NCI-H524 treated with DMSO at 0.1 percent for 48 hours (cell line): ENCODE measurements at places on chromosomes 5 and 9.

GRCh38 chr9:37364751-37365360, 57.6 kb upstream of the GRHPR start:
- no peak for DNase-seq

- no peak for DNase-seq
Observed at GRCh38 chr5:64814073-64814472, 45.3 kb downstream of the CWC27 start.

GRCh38 chr9:82894548-82894947, 168.4 kb downstream of the RASEF start:
- no peak for DNase-seq

- DNase-seq = no peak
Observed at GRCh38 chr5:172785429-172786088, 14.6 kb upstream of the DUSP1 start.

- DNase-seq = no peak
Observed at GRCh38 chr9:2320114-2320513, 301.5 kb upstream of the VLDLR start.

GRCh38 chr9:75909776-75910175, 19.3 kb downstream of the PCSK5 start:
- DNase-seq = peak; percentile 35

- DNase-seq = no peak
Observed at GRCh38 chr9:75930190-75930589, 39.7 kb downstream of the PCSK5 start.

GRCh38 chr5:142387024-142387682, 62.3 kb upstream of the SPRY4 start:
- DNase-seq = no peak

DNA sequence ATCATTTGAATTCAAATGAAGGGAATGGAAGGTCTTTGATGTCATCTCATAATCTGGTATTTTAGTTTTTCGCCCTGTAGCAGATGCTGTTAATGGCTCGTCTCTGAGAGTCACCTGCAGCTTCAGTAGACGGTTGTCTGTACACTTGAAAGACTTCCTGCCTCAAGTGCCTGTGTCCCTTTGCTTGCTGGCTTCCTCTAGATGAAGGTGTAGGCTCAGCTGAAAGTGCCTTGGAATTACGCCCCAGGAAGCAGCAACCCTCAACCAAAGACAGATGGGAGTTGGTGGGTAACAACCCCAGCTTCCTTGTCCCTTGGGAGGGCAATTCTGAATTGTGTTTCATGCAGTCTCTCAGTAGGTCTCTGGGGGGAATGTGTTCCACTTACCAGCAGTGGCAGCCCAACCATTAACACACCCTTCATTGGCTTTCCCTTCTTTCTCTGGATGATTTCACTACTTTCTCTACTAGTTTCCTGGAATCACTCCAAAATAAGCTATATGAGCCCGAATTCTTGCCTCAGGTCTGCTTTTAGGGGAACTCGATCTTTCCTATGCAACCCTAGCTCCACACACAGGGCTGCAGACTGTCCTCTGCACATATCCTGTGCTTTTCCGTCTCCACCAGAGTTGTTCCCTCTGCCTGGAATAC, 395.6 kb downstream of the DMAC1 start:
- no peak for DNase-seq

DNA sequence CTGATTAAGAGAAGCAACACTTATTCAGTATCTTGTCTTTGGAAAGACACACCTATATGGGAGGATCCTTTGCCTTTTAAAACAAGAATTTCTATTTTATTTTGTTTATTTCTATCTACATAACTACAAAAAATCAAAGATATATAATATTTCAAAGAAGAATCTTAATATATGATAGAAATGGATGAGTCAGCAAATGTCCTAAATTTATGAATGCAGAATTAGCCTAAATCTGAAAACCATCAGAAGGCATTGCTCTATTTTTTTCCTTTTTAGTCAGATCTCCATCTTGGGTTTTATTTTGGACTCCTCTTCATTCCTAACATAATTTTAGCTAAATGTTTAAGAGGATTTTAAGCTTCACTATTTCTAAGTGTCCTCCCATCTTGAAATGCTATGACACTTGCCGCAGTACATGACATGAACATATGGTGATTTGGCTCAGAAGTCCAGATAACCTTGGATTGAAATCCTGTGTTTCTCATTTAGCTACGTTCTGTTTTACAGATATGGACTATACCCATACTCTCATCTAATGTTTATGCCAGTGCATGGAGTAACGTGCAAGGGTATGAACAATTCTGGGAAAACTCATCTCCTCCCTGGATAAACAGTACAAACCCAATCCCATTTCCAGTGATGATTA, 1322.8 kb upstream of the DMAC1 start:
- DNase-seq = no peak

- no peak for DNase-seq
Observed at GRCh38 chr5:100562821-100563220, 27.6 kb downstream of the FAM174A start.

- DNase-seq = no peak
Observed at GRCh38 chr5:169331292-169331852, 30.4 kb upstream of the SLIT3 start.

DNA sequence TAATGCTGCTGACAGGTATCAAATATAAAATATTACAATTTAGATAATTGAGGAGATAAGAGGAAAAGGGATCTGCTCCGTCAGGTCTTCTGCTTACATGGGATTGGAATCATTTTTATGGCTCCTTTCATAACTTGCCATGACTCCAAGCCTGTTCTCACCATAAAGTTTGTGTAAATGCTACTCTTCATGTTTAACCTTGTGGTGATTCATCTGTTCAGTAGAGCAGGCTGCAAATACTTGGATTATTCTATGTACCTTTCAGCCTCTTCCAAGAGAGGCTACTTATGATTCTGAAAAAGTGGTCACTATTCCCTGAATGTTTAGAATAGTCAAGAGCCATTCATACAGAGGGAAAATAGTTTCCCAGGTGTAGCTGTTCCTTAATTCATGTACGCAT, 66.9 kb downstream of the SLC44A1 start:
- DNase-seq = no peak

DNA sequence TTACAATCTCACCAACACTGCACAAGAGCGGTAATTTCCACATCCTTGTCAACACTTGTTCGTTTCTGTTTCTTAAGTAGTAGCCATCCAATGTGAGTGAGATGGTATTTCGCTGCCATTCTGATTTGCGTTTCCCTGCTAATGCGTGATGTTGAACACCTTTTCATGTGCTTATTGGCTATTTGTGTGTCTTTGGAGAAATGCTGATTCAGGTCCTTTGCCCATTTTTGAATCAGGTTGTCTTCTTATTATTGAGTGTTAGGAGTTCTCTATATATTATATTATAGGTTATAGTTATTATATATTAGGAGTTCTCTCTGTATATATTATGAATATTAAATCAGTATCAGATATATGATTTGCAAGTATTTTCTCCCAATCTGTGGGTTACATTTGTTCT, 59.9 kb upstream of the IRX4 start:
- no peak for DNase-seq

GRCh38 chr9:126860757-126861466, 473 bp downstream of the ZBTB34 start:
- no peak for DNase-seq

DNA sequence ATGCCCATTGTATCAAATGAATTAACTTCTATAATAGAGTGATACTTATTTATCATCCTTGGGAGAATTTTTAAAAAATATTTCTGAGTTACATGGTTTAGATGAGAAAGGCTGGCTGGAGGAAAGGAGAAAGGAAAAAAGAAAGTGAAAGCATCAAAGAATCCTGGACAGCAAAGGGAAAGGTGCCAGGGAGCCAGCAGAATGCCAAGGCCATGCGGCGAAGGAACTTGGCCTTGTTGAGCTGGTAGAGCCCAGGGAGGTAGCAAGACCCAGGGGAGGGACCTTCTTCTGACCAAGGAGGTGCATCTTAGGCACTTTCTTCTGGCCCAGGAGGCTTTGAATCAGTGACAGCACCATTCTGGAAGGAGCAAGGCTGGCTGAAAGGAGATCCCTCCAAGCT, 240.5 kb downstream of the ENC1 start:
- no peak for DNase-seq

GRCh38 chr9:72043576-72043975, 16.8 kb downstream of the C9orf57 start:
- DNase-seq = no peak

- DNase-seq = no peak
Observed at GRCh38 chr9:25442526-25442925, 235.7 kb downstream of the TUSC1 start.

DNA sequence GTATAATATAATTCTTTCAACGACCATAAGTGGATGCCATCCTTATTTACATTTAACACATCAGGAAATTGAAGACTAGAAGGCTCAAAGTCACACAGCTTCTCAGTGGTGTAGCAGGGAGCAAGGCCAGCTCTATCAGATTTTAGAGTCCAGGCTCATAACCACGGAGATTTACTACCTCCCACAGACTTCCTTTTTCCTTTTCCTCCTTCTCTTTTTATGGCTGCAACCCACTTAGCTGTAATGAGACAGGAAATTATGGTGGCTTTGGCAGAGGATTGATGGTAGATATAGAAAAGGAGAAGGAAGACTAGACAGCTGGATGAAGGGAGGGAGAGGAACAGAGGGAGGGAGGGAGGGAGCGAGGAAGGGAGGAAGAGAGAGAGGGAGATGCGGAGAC, 47.4 kb downstream of the SPEF2 start:
- no peak for DNase-seq

DNA sequence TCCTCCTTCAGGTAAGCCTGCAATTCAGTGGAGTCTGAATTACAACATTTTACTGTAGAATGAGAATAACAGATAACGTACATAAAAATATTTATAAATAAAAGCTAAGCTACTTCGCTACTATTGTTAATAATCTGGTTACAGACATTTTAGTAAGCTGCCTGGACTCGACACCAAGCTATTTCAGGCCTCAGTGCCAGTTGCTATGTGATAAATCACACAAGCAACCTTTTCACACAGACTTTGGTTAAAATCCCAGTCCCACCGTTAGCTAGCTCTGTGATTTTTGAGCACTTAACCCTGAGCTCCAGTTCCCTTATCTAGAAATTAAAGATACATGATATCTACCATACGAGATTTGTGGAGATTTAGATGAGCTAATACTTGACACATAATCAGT, 99.9 kb downstream of the RFK start:
- DNase-seq = no peak

GRCh38 chr9:85941622-85941940, 635 bp downstream of the NAA35 start:
- no peak for DNase-seq

DNA sequence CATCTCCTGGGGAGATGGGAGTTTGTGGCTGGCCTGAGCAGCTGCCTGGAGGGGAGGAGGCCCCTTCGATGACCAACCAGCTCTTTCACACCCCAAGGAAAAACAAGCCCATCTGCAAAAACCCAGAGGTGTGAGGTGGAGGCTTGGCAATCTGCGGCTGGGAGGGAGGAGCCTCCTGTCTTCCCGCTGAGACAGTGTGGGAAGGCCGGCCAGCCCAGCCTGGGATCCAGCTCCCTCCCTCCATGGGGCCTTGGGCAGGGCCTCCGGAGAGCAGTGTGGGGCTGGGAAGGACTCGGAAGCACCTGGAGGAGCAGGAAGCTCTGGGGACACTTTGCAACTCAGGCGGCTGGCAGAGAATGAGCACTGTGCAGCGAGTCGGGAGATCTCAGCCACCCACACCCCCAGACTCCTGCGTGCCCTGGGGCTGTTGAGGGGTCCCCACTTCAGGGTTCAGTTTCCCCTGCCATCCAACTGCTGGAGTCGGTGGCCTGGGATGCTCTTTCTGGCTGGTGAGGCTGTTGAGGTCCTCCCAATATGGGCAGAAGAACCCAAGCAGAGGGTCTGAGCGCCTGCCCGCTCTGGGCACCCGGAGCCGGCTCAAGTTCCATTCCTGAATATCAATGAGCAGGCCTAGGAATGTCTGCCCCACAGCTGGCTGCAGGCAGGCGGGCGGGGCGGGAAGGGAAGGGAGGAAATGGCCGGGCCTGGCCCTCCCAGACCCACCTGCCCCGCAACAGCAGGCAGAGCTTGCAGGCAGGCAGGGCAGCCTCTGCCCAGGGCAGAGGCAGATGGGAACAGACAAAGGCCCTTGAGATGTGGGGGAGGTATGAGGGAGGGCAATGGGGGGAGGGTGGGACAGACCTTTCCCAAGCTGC, 101.1 kb downstream of the FGF18 start:
- peak; percentile 39 for DNase-seq

- DNase-seq = no peak
Observed at GRCh38 chr5:36418152-36418979, 116.7 kb upstream of the RANBP3L start.

GRCh38 chr5:141783005-141783946, 94.9 kb downstream of the PCDH1 start:
- no peak for DNase-seq

DNA sequence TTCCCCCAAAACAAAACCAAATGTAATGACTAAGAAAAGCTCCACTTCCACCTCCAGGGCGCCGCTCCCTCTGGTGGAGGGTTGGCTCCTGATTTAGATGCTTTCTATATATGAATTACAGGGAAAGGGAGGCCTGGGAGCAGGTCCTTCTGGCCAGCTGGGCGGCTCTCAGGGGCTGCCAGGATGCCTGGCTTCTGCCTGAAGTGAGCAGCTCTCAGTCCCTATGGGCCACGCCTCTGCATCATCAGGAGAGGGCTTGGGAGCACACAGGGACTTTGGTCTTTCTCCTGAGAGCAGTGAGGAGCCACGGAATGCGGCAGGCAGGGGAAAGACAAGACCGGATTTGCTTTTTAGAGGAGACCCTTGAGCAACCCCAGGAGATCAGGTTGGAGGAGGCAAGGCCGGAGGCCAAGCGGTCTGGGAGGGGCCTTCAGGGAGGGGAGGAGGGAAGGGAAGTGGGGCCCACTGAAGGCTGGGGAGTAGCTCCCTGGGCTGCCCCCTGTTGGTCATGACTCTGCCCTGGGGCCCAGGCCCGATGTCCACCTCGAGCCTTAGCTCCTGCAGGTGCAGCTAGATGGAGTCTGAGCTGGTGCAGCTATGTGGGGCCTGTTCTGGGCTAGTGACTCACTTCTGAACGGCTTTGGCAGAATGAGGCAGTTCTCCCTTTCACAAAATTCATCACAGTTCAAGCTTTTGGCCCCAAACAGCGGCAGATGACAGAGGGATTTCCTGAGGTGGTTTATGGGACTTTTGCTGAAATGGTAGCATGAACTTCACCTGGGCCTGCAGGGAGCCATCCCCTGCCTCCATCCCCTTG, 11.3 kb upstream of the GRHPR start:
- no peak for DNase-seq

DNA sequence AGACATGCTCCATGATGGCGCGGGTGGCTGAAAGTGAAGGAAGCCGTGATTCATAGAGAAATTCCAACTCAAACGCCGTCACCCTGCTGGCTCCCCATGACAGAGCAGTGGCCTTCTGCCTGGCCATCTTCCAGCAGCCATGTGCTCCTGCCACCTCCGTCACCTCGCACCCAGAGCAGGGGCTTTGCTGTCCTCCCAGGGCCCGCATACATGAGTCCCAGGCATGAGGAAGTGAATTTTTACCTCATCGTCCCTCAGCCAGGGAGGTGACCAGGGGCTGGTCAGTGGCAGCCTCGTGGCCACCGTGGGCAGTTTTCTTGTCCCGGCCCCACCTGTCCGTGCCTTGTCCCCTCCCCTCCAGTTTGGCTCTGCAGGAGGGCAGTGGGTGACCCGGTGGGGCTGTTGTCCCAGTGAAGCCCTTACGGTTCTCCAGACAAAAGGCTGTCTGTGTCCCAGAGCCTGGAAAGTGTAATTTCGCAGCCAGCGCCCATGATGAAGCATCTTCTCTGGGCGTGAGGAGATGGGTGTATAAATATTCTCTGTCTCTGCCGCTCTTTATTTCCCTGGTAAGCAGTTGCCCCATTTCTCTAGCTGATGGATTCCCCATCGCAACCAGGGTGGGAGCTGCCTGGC, 124.0 kb upstream of the LMX1B start:
- no peak for DNase-seq
